Stimulated activated CD8-positive, alpha-beta memory T cell treated with anti-CD3 and anti-CD28 coated beads, Interleukin-4, amount 100 ng/mL, for 4 hours (primary cell): ENCODE measurements at places on chromosomes 3 and 15.
A peak's percentile ranks its signal among the peaks of the same experiment; 100 is the strongest.

DNA sequence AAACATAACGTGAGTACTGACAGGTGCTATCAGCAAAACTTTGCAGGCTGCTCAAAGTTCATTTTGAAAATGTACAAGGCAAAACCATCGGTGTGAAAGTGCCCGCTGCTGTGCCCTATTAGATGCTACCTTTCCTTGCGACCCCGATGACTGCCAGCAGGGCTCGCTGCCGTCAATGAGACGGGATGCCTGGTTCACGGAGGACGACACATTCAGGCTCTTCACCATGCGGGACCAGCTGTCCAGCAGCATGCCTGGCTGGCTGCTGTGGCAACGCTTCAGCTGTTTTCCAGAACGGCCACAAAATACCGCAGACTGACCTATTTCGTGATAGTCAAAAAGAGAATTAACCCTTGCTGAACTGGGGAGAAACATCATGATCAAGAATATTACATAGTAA, 92.7 kb upstream of the OCA2 start:
- DNase-seq, result no peak

- DNase-seq, result no peak
These were observed 136.0 kb upstream of the RAP2B start for GRCh38 chr3:153026026-153026425.

DNA sequence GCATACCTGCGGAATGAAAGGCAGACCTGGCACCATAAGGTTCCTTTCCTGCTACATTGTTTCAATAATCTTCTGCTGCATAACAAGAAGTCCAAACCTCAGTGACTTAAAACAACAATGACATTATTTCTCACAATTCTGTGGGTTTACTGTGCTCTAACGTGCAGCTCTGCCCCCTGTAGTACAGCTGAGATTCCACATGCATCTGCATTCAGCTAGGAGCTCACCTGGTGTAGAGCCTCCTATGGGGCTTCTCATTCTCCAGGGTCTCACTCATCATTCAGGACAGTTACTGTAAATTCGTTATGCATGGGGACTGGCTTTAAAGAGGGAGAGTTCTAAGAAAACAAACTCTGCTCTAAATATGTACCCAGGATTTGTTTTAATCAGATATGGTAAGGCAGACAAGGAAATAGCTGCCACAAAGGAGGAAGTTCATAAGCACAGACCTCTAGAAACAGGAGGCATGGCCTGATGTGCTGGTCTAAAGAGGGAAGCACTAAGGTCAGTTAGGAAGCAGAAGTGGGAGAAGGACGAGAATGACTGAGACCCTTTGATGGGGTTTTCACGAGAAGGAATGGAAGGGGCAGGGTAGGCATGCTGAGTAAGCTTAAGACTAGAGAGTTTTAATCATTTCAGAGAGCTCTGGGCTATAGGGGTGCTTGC, 347.0 kb downstream of the NEK10 start:
- no peak for DNase-seq

- DNase-seq, result no peak
These were observed 302.0 kb downstream of the CLSTN2 start for GRCh38 chr3:140236836-140237501.

DNA sequence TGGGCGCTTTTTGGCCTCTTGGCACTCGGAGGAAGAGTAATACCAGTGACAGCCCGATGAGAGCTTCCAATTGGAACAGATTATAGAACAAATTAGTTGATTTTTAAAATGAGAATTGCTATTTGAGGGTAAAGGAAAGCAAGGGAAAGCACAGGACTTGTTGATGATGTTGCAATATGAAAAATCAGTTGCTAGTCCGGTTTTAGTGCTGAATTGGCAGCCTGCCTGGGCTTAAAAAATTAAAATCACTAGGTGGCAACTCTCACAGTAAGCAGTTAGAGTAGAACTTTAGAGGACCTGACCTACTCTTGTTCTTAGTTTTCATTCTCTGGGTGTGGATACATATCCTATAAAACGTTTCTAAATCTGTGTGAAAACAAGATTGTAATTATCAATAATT, 2.1 kb upstream of the SCAANT1 start:
- no peak for DNase-seq

GRCh38 chr3:34013818-34014570, 215.6 kb downstream of the PDCD6IP start:
- no peak for DNase-seq

DNA sequence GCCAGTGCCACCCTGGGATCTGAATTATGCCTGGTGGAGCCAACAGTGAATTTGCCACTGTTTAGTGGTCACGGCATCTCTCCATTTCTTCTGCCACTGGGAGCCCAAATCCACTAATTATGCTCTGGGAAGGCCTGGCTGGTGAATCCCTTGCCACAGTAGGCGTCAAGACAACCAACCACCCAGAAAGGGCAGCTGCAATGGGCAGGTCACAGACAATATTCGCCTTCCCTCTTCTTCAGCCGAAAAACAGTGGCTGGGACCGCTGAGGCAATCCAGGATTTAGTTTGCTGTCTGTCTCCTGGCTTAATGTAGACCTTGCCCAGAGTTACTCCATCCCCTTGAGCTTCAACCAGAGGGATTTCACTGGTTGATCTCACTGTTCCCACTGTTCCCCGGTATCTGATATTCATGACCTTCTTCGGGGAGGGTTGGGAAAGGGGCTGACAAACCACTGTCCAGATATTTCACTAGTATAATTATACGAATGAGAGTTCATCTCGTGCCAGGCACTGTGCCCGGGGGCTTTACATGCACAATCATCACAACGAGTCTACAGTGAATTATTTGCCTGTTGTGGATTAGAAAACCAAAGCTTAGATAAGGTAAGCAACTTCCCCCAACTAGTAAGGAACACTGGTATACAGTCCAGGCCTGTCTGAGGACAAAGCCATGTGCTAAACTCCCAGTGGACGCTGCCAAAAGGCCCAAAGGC, 49.9 kb upstream of the RAB6B start:
- no peak for DNase-seq

GRCh38 chr15:67063689-67064606, 1.5 kb upstream of the SMAD3 start:
- DNase-seq, result no peak

- no peak for DNase-seq
These were observed 256.0 kb upstream of the STAC start for GRCh38 chr3:36124118-36124796.

GRCh38 chr3:176687754-176688153, 509.5 kb downstream of the TBL1XR1 start:
- no peak for DNase-seq

GRCh38 chr3:133053532-133053931, 15.3 kb downstream of the TMEM108 start:
- DNase-seq, result no peak

GRCh38 chr3:165624761-165625160, 212.5 kb downstream of the BCHE start:
- DNase-seq, result no peak

DNA sequence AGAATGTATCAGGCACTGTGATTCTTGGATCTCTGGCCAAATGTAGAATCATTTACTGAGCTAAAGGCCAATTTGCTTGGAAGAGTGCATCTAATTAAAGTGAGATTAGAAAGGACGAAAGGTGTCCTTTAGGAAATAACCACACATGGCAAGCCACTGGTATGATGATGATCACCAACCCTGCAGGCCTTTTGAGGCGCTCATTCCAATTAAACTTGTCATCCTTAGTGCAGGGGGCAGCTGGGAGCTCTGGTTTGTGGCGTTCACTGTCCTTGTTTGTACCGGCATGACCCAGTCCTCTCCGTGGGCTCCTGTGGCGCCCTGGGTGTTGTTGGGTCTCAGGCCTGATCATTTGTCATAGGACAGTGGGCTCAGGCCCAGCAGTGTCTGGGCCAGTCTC, 11.0 kb downstream of the LIMD1 start:
- no peak for DNase-seq

DNA sequence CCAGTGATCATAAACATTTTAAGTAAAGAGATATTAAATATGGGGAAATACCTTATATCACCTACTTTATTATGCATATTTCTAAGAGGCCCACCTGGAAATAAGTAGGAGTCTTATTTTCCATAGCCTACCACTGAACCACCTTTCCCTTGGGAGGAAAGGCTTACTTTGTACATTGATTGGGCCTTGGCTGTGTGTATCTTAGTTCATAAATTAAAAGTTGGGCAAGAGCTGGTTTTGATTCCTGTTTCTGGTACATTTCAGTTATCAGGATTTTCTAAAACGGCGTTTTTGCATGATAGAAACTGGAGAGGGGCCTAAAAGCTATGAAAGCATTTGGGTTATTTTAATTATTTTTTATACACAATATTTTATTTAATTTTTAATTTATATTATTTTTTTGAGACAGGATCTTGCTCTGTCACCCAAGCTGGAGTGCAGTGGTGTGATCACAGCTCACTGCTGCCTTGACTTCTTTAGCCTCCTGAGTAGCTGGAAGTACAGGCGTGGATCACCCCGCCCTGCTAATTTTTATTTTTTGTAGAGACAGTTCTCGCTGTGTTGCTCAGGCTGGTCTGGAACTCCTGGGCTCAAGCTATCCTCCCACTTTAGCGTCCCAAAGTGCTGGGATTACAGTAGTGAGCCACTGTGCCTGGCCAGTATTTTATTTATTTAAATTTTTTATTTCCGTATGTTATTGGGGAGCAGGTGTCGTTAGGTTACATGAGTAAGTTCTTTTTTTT, 2.6 kb downstream of the GMPS start:
- DNase-seq, result no peak

- DNase-seq, result no peak
These were observed 33.3 kb downstream of the TLE3 start for GRCh38 chr15:70064441-70064840.

GRCh38 chr15:71811036-71811736, 832 bp downstream of the NR2E3 start:
- DNase-seq, result no peak

DNA sequence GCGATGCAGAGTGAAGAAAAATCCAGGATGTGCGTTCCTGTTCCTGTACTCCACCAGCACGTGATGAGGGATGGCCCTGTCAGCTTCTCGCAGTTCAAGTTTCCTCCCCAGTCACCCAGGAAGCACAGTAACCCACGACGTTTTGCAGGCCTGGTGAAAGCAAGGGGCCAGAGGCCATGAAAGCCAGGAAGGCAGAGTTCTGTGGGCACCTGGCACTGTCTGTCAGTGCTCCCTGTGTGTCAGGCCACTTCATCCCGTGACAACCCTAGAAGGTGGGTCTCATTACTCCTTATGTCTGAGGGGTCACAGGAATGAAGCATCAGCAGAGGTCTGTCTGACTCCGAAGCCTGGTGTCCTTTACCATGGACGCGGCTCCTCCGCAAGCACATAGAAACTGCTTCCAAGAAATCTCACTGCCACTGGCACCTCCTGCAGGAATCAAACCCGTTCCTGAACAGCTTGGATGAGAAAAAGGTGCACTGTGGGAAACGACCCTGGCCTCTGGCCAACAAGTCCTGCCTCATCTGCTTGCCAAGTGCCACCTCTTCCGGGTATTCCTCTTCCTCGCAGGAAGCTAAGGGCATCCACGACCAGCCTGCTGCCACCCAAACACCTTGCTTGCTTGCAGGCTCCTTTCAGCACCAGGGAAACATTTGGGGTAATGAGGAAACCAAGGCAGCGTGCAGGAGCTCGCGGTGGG, 14.6 kb downstream of the RAB43 start:
- DNase-seq, result no peak

DNA sequence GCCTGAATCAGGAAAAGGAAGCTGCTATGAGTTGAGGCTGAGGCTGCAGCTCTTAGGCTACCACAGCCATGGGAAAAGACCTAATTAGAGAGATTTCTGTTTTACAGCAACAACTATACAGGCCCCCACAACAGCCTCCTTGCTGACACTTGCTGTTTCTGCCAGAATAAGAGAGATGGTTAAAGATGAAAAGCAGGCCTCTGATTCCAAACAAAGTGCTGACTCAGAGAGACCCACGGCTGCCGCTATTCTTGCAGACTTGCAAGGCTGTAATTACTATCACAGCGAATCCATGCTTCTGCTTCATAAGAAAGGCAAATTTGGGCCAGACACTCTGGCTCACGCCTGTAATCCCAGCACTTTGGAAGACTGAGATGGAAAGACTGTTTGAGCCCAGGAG, 41.8 kb downstream of the MCF2L2 start:
- DNase-seq, result no peak

- DNase-seq, result peak; percentile 19
These were observed 393 bp downstream of the ERICH6 start for GRCh38 chr3:150703299-150703755.

DNA sequence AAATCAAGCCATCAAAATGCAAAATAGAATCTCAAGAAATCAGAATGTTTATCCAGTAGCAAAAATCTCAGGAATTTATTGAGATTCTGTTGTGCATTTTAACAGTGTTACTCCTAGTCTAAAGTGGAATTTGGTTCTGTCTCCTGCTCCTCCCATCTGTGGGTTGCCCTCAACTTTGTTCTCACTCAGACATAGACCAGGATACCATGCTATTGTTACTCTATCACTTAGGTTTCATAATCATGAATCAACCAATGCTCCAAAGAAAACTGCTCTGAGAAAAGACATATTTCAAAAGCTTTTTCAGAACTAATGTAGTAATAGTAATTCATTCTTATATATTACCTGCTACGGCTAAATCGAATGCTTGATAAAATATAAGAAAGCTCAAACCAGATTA, 274.7 kb downstream of the RBMS3 start:
- DNase-seq, result no peak

GRCh38 chr3:46537316-46537715, 28.8 kb downstream of the LRRC2 start:
- DNase-seq, result no peak

DNA sequence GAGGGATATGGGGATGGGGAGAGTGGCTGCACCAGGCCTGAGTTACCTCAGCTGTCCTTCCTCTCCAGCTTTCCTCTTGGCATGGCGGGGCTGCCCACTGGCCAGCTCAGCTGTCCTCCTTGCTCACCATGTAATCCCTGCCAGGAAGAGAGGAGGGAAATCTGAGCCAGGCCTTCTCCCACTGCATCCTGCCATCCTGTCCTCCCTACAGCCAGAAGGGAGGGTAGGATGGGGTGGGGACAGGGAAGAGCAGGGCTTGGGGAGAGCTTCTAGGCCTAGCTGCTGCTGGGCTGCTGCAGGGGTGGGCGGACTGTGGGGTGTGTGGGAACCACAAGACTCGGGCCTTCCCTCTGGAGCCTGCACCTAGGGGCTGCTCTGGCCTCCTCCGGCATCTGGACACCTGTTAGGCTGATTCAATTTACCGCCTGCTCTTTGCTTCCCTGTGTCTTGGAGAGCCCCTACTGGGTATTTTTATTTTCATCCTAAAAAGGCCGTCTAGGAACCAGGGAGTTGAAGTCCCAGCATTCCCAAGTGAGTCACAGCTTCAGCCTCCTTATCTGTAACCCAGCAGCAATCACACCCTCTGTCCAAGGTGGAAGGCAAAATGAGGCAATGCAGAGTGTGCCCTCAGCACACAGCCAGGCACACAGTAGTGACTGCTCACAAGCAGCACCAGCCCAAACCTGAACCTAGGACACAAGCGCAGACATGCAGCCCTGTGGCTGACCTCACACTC, 13.1 kb upstream of the KY start:
- no peak for DNase-seq
